Activated CD4-positive, alpha-beta T cell treated with anti-CD3 and anti-CD28 coated beads, Interleukin-2, amount 50 U/mL, for 4 hours (primary cell): ENCODE measurements at places on chromosomes 5 and 9.

DNA sequence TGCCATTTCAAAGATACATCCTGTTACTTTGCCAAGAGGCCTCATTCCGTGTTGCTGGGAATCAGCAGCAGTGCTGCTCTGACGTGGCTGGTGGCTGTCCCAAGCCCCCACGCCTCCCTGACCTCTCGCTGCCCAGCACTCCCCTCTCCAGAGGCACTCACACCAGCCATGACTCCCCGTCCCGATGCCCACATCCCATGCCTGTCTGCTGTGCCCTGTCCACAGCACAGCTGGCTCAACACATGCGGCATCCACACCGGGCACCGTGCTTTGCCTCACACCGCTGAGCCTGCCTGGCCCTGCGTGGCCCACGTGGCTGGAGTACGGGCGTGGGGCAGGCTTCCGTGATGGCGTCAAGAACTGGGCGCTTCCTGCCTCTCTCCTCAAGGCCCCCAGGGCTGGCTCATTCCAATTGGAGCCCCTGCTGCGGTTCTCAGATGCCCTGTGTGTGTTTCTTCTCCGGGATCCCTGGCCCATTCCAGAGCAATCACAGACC, 7.8 kb upstream of the LCN1 start:
- DNase-seq: no peak

- DNase-seq: no peak
These were observed 561.4 kb downstream of the BNC2 start for GRCh38 chr9:16309082-16309468.

GRCh38 chr5:172626031-172626581, 15.0 kb upstream of the NEURL1B start:
- no peak for DNase-seq

DNA sequence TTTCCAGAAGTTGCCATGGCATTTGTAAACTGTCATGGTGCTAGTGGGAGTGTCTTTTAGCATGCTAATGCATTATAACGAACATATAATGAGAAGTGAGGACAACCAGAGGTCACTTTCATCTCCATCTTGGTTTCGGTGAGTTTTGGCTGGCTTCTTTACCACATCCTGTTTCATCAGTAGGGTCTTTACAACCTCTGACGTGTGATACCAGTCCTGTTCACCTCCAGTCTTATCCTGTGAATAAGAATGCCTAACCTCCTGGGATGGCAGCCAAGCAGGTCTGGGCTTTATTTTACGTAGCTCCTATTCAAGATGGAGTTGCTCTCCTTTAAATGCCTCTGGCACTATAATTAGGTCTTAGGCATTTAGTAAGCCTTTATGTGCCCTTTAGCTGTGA, 20.4 kb upstream of the RFK start:
- DNase-seq: no peak

- DNase-seq: no peak
These were observed 55.8 kb upstream of the PTCH1 start for GRCh38 chr9:95572381-95573151.

GRCh38 chr5:62795926-62796325, 217.3 kb downstream of the LRRC70 start:
- DNase-seq: no peak
